Activated CD4-positive, alpha-beta T cell treated with anti-CD3 and anti-CD28 coated beads, Interleukin-2, Interleukin-6, amounts not matched to agents 100 ng/mL and 50 ng/mL, durations not matched to agents 16 hours and 8 hours (primary cell): ENCODE measurements at places on chromosomes 12 and 14.

- DNase-seq, result peak; percentile 30
Measured at GRCh38 chr14:105169776-105170655, 1.4 kb upstream of the JAG2 start.

- DNase-seq, result peak; percentile 63
Measured at GRCh38 chr12:53221203-53222080, 10.6 kb downstream of the RARG start.

- DNase-seq, result no peak
Measured at GRCh38 chr14:104359969-104360442, 219.6 kb upstream of the C14orf180 start.

- no peak for DNase-seq
Measured at GRCh38 chr12:52220477-52220876, 12.6 kb upstream of the KRT7 start.

- no peak for DNase-seq
Measured at GRCh38 chr12:26705851-26706250, 127.1 kb downstream of the ITPR2 start.

GRCh38 chr14:74038020-74038859, 19.1 kb downstream of the BBOF1 start:
- peak; percentile 62 for DNase-seq

DNA sequence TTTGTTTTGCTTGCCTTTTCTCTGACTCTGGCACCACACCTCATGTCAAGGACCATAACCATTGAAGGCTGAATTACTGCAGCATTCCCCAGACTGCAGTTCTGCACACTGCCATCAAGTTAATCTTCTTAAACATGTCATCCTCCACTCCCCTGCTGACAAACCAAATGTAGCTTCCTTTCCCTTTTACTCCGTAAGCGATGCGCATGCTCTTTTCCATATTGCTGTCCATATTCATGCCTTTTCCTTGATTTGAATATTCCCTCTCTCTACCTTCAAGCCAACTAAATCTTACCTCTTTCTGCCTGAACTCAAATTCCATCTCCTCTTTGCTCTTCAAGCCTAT, 13.6 kb downstream of the GPX2 start:
- no peak for DNase-seq

- DNase-seq, result no peak
Measured at GRCh38 chr12:130911193-130911592, 39.3 kb downstream of the RAN start.

DNA sequence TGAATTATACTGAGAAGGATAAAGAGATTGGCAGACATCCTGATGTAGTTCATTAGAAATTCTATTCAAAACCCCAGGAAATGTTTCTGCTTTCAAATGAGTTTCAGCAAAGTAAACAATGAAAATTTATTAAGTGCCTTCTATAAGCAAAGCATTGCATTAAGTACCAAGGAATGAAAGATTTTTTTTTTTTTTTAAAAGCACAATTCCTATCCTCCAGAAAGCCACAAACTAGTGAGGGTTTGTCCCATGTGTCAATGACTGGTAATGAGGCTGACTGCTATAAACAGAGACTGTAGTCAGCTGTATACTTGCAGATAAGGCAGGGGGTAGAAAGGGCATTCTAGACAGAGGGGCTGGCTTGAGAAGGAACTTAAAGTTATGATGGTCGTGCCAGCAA, 6.7 kb downstream of the ANO4 start:
- DNase-seq, result no peak

DNA sequence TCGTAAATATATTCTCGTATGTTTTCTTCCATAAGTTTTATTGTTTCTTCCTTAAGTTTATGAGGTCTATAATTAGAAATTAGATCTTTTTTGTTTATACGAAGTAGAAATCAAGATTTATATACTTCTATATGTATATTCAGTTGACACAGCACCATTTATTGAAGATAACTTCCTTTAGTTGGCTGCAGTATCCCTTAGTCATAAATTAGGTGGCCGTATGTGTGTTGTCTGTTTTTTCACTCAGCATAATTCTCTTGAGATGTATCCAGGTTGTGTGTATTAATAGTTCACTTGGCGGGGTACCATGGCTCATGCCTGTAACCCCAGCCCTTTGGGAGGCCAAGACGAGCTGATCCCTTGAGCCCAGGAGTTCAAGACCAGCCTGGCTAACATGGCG, 40.5 kb downstream of the CFAP54 start:
- no peak for DNase-seq
